ENCODE measurements at places on chromosomes 13 and 19.
A peak's percentile ranks its signal among the peaks of the same experiment; 100 is the strongest.

DNA sequence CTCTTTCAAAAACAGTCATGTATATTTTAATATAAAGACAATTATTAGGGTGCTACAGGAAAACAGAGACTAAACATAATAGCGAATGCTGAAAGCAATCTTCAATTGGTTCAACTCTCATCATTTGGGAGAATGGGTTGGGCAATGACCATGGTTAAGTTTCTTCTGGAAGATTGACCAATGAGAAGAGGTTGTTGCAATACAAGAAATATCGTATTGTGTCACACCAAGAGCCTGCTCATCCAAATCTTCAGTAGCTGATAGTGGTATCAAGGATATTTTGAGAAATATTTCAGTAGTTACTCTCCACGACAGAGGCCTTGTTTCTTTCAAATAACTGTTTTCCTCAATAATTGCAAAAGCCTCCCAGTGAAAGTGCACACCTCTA lies 83.0 kb upstream of the FNDC3A start:
- no peak for DNase-seq

GRCh38 chr19:1837625-1838105 lies 10.6 kb downstream of the REXO1 start:
- no peak for DNase-seq

DNA sequence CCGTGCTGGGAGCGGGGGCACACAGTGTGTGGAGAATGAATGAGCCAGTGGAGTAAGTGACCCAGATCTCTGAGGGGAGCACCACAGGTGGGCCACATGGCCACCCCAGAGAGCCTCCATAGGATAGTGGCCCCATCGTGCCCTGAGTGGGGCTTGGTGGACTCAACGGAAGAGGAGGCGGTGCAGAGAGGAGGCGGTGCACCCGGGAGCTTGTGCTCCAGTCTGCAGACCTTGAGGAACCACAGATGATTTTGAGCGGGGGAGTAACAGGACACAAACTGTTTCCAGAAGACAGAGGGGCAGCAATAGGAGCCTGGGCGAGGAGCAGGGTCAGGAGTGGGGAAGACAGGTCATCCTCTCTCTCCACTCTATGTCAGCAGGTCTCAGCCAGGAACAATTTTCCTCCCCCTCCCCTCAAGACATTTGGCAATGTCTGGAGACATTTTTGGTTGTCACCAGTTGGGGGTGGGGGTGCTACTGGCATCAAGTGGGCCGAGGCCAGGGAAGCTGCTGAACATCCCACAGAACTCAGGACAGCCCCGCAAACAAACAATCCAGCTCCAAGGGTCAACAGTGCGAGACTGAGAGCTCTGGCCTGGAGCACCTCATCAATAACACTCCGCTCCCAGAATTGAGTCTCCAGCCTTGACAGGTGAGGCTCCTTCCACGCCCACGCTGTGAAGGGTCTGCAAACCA lies 182.2 kb downstream of the USP12 start:
- DNase-seq: no peak

- DNase-seq: peak; percentile 75
These were observed 22.1 kb upstream of the POMP start for GRCh38 chr13:28636677-28637317.

- DNase-seq: no peak
These were observed 806.1 kb upstream of the ARGLU1 start for GRCh38 chr13:107374038-107374437.

DNA sequence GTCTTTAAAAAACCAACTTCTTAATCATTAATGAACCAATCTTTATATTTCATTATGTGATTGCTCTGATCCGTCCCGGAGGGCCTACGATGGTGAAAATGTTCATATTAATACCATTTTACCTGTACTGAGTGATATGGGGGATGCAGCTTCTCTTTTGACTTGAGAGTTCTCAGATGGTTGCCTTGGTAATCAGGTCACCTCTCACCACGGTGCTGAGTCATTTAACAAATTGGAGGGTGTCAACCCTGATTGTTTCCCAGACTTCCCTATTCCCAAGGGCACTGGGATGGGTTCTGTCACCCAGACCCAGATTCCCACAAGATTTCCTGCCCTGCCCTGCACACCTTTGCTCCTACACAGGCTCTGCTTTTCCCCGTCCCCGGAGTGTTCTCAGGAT lies 128.5 kb upstream of the TMTC4 start:
- no peak for DNase-seq

DNA sequence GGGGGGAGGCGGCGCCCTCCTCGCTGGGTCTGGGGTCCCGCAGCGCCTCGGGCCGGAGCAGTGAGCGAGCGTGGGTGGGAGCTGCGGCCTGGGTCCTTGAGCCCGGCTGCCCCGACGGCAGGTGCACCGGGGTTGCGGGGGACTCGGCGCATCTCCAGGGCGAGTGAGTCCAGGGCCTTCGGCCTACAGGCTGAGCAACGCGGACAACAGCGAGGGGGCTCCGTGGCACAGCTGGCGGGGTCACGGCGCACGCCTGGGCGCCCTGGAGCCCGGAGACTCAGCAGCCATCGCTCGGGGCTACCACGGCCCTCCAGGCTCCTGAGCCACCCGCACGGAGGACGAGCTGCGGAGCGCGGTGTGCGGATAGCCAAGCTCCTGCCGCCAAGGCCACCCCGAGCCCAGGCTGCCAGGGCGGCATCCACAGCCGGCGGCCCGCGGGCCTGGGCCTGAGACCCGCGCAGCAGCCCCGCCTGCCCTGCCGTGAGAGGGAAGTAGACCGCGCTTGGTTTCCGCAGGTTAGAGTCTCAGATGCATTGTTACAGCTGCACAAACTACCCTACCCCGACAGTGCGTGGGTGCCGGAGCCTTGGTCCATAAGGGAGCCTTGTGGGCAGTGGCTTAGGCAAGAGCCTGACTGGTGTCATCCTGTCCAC lies 253.9 kb upstream of the SGCG start:
- DNase-seq: no peak

DNA sequence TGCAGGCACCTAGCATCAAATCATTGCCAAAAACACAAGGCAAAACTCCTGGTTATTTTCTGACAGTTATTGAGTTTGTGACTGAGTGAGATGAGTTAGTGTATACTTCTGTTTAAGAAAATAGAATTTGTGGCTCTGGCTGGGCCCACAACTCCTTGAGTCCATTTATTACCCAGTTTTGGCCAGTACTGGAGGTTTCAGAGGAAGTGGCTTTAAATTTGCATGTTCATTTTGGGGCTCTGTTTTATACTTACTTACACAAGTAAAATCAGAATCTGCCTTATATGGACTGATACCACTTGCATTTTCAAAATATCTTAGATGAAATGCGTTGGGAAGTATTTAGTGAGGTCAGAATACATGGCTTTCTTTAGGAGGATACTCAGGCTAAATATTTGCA lies 29.0 kb downstream of the TNFSF11 start:
- DNase-seq: no peak

DNA sequence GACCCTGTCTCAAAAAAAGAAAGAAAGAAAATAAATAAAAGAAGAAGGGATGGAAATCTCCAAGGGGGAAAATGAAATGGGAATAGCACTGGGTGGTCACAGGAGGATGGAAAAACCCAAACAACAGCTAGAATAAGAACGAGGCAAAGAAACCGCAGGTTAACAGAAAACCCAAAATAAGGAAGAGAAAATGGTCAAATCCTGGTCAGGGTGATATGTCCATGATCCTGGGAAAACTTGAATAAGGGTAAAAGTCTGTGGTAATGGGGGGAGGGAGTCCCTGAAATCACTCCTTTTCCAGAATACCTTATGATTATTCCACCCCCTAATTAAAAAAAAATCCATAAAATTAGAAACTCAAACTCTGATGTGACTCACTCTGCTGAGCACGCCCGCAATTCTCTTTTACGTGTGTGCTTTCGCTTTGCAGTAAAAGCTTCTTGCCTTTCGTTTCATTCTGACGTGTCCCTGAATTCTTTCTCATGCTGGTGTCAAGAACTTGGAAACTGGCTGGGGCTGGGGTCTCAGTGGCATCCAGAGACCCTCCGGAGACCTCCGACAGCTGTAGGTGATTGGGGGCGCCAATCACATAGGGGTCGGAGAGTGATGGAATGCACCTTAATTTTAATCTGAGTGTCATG lies 4.3 kb upstream of the NAXD start:
- DNase-seq: no peak

DNA sequence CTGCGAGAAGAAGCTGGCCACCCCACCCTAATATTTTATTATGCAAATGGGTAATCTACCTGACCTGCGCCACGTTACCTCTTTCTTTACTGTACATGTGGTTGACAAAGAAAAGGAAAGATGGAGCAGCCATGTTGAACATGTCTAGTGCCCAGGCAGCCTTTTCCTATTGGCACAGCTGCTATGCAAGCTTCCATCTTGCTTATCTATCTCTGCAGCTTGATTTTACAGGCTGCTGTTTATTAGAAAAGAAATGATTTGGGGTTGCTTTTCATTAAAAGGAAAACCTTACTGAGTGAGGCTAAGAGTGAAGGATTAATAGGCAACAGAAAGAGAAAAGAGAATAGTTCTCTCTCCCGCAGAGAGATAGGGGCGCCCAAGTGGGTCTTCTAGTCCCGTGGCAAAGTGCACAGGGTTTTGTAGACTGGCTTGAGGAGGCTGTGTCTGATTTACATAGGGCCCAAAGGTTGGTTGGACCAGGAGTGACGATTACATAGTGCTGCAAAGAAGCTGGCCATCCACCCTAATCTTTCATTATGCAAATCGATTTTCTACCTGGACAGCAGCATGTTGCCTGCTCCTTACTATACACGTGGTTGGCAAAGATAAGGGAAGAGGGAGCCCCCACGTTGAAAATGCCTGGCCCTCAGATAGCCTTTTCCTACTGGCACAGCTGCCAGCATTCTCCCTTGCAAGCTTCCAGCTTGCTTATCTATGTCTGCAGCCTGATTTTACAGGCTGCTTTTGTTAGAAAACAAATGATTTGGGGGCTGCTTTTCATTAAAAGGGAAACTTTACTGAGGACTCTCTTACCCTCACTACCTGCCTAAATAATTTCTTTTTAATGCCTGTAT lies 28.3 kb downstream of the OR10H4 start:
- no peak for DNase-seq

DNA sequence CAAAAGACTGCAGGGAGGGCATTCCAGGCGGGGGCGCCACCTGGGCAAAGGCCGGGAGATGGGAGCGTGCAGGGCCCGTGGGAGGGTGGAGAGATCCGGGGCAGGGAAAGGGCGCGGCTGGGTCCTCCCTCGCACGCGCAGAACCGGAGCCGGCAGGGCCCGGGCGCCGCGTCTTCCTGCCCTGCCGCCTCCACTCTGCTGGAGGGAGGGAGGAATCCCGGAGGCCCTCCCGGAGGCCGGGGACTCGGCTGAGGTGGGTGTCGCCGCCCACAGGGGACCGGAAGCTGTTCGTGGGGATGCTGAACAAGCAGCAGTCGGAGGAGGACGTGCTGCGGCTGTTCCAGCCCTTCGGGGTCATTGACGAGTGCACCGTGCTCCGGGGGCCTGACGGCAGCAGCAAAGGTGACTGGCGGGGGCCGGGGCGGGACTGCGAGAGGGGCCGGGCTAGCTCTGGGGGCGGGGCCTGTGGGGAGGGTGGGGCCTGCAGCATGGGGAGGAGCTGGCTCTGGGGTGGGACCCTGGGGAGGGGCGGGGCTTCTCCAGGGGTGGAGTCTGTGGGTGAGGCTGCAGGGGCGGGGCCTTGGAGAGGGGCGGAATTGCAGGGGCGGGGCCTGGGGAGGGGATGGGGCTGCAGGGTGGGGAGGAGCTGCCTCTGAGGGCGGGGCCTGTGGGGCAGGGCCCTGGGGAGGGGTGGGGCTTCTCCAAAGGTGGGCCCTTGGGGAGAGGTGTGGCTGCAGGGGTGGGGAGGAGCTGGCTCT lies 51.3 kb downstream of the CELF5 start:
- peak; percentile 55 for DNase-seq

GRCh38 chr19:51784922-51785690 lies 9.9 kb upstream of the FPR3 start:
- peak; percentile 80 for DNase-seq

- DNase-seq: no peak
These were observed 29.9 kb downstream of the UCHL3 start for GRCh38 chr13:75579529-75579928.

DNA sequence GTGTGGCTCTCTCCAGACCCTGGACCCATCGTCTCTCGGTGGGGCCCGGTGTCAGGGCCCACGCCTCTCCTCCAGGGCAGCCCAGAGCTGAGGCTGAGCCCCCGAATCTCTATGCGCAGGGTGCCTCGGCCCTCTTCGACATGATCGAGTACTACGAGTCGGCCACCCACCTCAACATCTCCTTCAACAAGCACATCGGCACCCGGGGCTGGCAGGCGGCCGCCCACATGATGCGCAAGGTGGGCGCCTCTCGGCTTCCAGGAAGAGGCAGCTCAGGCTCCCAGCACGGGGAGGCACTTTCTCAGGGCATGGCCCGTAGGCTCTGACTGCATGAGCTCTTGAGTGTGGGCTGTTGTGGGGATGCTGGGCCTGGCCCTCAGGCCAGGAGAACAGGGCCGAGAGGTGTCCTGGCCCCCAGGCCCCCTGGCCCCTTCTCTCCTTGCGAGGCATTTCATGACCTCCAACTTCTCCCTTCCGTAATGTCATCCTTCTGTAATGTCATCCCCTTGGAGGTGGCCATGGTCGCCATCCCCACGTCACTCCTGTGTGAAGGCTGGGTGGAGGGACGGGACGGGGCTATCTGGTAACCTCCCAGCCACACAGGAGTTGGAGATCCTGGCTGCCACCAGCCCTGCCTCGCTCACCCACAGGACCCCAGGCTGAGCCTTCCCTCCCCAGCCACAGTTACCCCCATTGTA lies 19.4 kb downstream of the NKPD1 start:
- DNase-seq: no peak

- peak; percentile 36 for DNase-seq
These were observed 2.1 kb upstream of the FBXO17 start for GRCh38 chr19:38977445-38978325.

DNA sequence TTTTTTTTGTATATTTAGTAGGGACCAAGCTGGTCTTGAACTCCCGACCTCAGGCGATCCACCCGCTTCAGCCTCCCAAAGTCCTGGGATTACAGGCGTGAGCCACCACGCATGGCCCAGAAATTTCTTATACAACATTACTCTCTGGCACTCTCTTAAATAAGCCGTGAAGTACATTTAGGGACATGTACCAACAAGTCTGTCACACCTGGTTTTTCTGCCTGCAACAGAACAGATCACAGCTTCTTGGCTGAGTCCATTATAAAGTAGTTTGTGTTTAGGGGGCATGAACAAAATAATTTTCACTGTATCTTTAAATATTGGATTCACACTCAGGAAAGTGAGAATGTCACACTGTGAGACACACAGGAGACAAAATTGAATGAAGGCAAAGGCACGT lies 1567.3 kb downstream of the SLITRK5 start:
- DNase-seq: no peak

DNA sequence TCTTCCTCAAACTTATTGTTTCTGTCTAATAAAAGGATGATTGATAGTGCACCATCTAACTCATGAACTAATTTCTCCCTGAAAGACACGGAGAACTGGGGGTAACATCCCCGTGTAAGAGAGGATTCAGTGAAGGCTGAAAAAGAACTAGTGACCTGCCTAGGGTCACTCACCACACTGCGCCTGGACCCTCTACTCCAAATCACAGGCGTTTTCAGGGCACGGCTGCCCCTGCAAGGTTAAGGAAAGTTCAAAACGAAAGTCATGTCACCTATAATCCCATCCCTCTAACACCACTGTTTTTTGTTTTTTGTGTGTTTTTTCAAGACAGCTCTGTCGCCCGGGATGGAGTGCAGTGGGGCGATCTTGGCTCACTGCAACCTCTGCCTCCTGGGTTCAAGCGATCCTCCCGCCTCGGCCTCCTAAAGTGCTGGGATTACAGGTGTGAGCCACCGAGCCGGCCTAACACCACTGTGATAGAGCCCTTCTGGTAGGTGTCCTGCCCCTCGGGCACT lies 8.7 kb downstream of the URAD start:
- DNase-seq: no peak
